ENCODE measurements at places on chromosomes 6 and 20. TPM values are rescaled to one million over a fixed set of nuclear protein-coding genes. Genes with fewer than 3 reads are reported as not detected.

DNA sequence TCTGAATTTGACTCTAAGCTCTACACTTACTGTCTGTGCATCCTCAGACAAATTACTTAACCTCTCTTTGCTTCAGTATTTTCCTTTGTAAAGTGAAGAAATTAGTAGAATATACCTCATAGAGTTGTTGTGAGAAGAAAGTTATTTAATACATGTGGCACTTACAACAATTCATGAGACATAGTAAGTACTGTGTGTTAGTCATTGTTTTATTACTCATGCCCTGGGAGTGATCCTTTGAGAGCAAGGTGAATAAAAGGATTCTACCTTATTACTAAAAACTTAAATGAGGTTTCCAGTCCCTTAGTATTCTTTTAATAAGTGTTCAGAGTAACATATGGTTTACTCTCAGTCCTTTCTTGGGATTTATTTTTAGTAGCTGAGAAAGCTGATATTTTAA lies 233.6 kb upstream of the MAP3K7 start:
- DNase-seq: no peak

DNA sequence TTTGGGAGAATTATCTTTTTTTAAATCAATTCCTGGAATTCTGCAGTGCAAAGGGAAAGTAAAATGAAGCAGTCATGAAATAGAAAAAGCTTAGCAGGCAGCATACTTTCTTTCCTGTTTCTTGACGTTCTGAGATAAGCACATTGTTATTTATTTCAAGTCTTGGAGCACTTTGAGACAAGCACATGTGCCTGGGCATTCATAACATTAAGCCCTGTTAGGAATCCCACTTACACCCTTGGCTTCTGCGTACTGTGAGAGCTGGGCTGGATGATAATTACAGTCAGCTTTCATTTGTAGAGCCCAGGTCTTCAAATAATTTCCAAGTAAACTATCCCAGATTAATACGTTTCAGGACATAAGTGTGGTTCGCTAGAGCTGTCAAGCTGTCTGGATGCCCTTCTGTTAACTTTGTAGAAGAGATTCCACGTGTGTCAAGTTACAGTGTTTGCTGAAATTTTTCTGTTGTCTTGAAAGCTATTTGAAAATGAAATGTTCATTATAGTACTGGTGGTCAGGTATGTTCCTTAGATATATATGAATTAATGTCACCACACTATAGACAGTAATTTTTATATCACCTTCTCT lies 8.9 kb downstream of the FARS2 start:
- no peak for DNase-seq

- DNase-seq: peak; percentile 90
These were observed 6.8 kb upstream of the KIAA1755 start for GRCh38 chr20:38267296-38267695.

GRCh38 chr6:31178143-31179041 lies 7.9 kb upstream of the POU5F1 start:
- no peak for DNase-seq

The ADGRF1 gene
- 0.16 TPM for polyA plus RNA-seq

The KAT14 gene
- polyA plus RNA-seq: 19.8 TPM

- DNase-seq: no peak
These were observed 121.4 kb downstream of the TBXT start for GRCh38 chr6:166046226-166046625.

The MROH8 gene
- 5.3 TPM for polyA plus RNA-seq

DNA sequence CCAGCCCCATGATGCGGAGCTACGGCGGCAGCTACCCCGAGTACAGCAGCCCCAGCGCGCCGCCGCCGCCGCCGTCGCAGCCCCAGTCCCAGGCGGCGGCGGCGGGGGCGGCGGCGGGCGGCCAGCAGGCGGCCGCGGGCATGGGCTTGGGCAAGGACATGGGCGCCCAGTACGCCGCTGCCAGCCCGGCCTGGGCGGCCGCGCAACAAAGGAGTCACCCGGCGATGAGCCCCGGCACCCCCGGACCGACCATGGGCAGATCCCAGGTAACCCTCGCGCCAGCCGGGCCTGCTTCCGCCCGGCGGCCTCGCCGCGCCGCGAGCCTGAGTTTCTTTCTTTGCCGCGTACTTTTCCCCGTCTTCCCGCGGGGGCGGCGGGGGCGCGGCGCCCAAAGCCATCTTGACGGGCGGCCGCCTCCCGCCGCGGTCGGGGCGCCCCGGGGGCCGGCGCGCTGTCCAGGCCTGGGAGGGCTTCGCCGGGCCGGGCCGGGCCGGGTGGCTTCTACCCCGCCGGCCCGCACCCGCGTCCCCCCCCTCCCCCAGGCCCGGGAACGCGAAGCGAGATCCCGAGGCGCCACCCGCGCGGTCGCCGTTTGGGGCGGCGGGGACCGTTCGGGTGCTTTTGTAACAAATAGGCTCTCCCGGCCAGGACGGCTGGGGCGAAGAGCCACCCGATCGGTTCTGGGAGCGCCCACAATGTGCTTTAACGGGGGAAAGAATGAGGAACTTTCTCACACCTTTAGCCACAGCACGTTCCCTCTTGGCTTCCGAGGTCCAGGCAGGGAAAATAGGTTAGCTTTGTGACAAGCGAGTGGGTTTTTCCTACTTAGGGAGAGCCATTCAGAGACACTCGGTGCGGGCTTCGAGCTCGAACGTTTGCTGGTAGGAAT lies 2.3 kb downstream of the ARID1B start:
- DNase-seq: peak; percentile 59

DNA sequence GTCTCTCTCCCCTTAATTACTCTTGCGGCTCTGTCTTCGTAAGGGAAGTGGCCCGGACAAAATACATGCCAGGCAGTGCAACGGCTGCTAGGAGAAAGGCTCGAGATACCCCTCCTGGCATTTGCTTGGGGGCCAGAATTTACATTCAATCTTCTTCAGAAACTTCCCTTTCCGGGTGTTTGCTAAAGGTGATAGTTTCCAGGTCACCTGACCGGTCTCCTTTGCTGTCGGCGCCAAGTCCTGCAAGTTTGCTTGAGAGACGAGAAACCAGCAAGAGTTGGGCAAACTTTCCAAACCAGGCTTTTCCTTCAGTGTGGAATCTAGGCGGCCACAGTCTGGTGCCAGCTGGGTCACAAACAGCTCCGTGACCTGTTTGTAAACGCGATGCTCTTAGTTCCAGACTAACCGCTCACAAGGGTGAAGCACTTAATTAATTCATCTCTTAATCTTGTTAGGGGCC lies 563 bp upstream of the SRSF3 start:
- DNase-seq: peak; percentile 84

GRCh38 chr6:148074738-148075137 lies 267.9 kb upstream of the SASH1 start:
- no peak for DNase-seq

DNA sequence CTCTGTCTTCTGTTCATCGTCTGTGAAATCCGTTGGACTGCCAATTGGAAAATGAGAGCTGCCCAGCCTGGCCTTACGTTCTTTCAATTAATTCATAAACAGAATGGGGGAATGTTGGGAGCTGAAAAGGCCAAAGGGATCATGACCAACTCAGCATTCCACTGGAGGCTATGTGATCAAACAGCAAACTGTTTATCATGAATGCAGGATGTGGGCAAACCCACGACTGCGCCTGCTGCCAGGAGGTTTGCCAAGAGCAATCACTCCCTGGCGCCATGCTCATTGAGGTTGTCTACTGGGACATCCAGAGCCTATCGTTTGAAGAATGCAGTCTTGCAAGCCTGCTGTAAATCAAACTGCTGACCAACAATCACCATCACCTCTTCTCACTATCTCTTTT lies 9.3 kb upstream of the FKBP1A start:
- no peak for DNase-seq

The MYH7B gene
- 73.6 TPM for polyA plus RNA-seq

The PROKR2 gene
- not detected for polyA plus RNA-seq

DNA sequence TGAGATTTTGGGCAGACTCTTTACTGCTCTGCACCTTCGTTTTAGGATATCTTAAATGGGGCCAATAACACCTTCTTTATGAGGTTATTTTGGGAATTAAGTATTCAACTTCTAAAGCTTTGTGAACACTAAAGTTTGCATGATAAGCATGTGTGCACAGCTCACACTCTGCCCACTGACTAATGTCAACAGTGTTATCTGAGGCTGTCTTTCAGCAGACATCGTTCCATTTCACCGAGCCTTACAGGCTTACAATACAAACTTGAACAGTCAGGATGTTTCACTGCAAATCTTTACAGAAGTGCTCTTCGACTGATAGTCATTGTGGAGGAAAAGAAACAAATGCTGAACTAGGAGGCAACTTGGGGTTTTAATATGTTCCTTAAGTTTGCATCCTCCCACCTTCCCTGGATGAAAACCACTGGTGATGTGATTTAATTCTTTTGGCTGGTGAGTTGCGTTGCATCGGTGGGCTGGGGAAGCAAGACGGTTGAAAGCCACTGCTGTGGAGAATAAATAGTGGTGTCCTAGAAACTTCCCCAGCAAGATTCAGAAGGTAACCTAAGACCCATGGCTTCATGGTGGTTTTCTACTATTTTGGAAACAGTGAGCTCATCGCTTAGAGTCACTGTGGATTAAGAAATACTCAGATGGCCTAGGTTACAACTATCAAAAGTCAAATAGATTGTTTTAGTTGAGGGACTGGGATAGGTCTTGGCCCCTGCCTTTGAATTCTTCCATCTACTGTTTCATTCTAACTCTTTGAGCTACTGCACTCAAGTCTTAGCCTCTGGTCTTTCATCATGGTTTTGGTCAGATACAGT lies 167.2 kb upstream of the MAP3K7 start:
- DNase-seq: peak; percentile 50

The ZNF831 gene
- polyA plus RNA-seq: 0.21 TPM

The SLC17A3 gene
- polyA plus RNA-seq: not detected

DNA sequence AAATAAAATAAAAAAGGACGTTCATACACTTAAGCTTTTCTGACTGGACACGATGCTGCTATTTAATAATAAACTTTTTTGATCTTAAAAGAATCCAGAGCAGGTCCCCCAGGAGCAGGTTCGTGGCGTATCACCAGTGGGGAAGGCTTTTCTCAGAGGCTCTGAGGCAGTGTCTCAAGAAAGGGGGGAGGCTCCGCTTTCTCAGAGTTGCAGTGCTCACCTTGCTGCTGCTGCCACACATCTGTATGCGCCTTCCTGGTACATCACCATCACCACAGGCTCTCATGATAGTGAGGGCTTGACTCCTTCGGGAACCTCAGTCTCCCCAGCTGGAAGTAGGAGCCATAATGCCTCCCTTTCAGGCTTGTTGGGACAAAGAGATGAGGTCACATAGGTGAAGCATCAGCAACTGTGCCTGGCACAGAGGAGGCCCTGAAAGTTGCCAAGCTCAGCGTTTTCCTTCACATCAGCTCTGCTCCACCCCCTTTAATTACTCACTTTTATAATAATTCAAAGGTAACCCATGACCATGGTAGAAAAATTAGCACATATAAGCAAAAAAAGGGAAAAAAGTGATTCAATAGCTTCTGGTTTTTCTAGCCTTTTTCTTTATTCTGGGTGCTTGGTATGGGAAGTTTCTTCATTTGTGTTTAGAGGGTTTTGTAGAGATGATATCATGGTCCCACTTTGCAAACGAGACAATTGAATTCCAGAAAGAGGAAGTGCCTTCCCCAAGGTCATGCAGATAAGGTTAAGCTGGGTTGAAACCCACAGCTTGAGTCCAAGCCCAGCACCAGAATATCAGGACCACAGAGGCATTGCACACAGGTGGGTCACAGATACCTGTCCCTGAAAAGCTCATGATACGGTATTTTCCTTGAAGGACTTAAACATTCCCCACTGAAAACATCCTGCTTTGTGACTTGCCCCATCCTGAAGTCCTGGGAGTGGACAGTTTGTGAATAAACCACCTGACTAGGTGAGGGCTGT lies 24.5 kb downstream of the SRSF3 start:
- DNase-seq: no peak

The DLL1 gene
- 17.9 TPM for polyA plus RNA-seq

The ULBP2 gene
- 0.26 TPM for polyA plus RNA-seq

- DNase-seq: peak; percentile 55
These were observed 129.1 kb upstream of the SMLR1 start for GRCh38 chr6:130697995-130698535.

DNA sequence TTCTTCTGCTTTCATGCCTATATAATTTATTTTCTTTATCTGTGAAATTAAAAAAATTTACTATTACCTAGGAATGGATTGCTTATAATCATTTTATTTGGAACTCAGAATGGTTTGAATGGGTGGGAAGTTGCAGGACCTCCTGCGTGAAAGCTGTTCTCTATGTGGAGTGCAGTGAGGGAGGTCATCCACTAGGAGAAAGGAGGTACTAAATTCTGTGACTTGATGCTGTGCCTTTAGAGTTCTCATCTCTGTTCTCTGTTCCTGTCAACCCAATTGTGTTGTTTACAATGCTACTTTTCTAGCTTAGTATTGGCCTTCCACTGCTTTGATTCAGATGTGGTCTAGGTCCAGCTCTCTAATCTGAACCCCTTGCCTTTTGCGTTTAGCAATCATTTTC lies 65.0 kb upstream of the HIVEP1 start:
- DNase-seq: no peak

GRCh38 chr20:4008877-4009276 lies 6.5 kb downstream of the RNF24 start:
- DNase-seq: no peak

The SAMD5 gene
- 3.0 TPM for polyA plus RNA-seq

The IL17A gene
- polyA plus RNA-seq: not detected

The APOM gene
- polyA plus RNA-seq: 4.1 TPM

- DNase-seq: peak; percentile 19
These were observed 387.3 kb downstream of the CDKAL1 start for GRCh38 chr6:20921578-20921977.

DNA sequence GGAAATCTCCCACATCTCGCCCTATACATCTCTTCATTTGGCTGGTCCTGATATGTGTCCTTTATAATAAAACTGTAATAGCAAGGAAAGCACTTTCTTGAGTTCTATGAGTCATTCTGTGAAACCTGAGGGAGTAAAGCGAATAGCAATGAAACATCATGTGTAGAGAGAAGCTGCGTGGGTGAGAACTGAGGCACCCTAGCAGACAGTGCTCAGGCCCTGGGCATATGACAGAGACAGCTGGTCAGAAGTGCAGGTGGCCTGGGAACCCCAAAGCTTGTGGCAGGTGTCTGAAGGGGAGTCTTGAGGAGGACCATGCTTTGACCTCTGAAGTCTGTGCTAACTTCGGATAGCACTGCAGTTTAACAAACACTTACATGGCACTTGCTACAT lies 1.3 kb upstream of the BLOC1S5 start:
- no peak for DNase-seq

The SLA2 gene
- polyA plus RNA-seq: 0.18 TPM
